ENCODE measurements at places on chromosomes 2 and 18. TPM values are rescaled to one million over a fixed set of nuclear protein-coding genes. Genes with fewer than 3 reads are reported as not detected.
A peak's percentile ranks its signal among the peaks of the same experiment; 100 is the strongest.

DNA sequence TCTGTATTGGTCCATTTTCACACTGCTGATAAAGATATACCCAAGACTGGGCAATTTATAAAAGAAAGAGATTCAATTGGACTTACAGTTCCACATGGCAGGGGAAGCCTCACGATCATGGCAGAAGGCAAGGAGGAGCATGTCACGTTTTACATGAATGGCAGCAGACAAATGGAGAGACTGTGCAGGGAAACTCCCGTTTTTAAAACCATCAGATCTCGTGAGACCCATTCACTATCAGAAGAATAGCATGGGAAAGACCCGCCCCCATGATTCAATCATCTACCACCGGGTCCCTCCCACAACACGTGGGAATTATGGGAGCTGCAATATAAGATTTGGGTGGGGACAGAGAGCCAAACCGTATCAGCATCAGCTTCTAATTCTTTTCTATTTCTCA lies 217.0 kb downstream of the ANAPC1 start:
- DNase-seq = no peak

The SLC30A3 gene
- polyA plus RNA-seq = 4.4 TPM

DNA sequence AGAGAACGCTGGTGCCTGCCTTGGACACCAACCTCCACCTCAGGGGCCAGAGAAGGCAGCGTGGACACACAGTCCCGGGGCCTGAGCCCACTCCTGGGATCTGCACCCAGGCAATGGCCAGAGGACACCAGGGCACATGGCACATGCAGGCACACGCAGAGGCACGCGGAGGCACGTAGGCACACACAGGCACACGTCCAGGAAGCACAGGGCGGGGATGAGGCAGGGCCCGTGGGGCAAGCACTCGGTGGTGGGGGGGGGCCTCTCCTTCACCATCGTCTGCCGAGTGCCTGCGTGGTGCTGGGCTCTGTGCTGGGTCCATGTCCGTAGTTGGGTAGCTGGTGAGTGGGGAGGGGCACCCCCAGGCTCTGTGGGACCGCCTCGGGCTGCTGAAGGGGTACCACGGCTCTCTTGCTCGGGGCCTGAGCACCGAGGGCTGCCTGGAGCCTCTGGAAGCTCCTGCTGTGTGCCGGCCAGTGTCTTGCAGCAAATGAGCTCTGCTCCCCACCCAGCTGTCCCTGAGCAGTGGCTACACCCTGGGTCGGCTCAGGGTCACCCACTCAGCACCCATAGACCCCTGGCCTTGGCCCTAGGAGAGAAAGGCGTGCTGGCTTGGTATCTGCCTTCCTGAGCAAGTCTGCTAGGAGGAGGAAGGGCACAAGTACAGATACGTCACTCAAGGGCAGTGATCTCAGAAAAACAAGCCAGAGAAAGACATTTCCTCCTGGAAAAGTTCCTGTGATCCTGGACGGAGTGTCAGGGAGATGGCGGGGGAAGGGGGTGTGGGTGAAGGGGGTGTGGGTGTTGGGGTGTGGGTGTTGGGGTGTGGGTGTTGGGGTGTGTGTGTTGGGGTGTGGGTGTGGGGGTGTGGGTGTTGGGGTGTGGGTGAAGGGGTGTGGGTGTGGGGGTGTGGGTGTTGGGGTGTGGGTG lies 26.4 kb downstream of the RTP5 start:
- no peak for DNase-seq

The FECH gene
- 45.1 TPM for polyA plus RNA-seq

DNA sequence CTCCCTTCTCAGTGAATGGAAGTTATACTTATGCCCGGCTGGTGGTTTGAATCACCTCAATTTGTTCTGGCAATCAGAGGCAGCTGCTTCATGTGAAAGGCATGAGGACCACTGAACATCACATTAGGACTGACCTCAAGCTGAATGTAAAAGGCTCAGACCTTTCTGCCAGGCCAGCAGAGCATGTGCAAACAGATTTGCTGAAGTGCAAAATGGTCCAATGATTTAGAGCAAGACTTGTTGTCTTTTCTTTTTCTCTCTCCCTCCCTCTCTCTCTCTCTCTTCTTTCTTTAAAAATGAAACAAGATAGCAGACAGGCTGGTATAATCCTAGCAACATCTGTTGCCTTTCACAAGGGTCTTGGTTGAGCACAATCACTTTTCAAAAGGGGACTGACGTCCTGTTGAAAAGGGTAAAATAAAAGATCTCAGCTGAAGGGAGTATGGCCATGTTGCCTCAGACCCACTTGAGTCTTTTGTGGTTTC lies 13.3 kb upstream of the CDH7 start:
- no peak for DNase-seq

GRCh38 chr18:26089293-26090129 lies 902 bp downstream of the SS18 start:
- DNase-seq = peak; percentile 15

The GPR45 gene
- 0.12 TPM for polyA plus RNA-seq

- DNase-seq = no peak
Observed at GRCh38 chr2:33583194-33583938, 15.7 kb downstream of the FAM98A start.

GRCh38 chr2:67733517-67733916 lies 329.3 kb downstream of the C1D start:
- no peak for DNase-seq

GRCh38 chr2:16763493-16763899 lies 97.9 kb upstream of the CYRIA start:
- DNase-seq = no peak

The CDH7 gene
- 16.0 TPM for polyA plus RNA-seq

DNA sequence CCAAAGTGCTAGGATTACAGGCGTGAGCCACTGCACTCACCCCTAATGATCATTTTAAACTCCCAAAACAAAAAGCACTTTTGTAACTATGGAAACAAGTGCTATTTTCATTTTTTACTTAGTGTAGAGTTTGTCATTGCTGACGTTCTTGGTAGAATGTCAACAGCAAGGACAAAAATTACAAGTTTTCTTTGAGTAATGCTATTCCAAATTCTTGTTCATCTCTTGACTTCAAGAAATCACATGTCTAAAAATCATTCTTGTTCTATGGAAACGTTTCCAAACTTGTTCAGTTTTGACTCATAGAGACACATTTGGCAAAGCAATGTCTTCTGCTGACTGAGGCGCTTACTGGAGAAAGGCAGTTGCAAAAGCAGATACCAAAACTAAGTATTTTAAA lies 82.6 kb downstream of the MBP start:
- DNase-seq = no peak

The NETO1 gene
- 0.83 TPM for polyA plus RNA-seq

GRCh38 chr2:130767408-130767775 lies 12.1 kb downstream of the AMER3 start:
- DNase-seq = no peak

The SERPINB10 gene
- polyA plus RNA-seq = 0.40 TPM

DNA sequence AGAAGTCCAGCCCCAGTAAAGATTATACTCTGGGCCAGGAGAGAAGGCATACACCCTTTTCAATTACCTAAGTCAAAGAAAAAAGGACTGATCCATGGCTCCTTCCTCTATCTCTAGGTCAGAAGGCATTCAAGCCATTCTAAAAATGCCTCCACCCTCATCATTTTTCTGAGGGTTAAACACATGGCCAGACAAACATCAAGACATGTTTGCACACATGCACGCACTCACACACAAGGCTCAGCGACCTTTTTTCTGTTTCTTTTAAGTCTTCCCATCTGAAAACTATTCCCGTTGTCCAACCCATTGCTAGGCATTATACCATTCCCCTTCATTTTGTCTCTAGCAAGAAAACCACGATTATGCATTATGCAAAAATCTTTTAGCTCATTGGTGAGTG lies 126.6 kb downstream of the EN1 start:
- no peak for DNase-seq

DNA sequence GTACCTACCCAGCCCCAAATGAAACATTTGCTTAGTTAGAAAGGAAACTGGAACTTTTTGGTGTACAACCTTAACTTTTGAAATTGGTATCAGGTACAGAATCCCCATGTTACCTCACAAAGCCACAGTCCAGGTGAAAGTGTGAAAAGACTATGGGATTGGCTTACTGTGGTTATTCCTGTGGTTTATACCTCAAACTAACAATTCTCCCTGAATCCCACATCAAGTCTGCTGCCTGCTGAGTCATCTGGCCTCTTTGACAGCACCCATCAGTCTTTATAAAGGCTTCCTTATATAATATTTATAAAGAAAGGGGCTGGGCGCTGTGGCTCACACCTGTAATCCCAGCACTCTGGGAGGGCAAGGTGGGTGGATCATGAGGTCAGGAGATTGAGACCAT lies 164.6 kb downstream of the TMEM247 start:
- no peak for DNase-seq

The SERPINB11 gene
- polyA plus RNA-seq = not detected

The ASTL gene
- polyA plus RNA-seq = not detected

DNA sequence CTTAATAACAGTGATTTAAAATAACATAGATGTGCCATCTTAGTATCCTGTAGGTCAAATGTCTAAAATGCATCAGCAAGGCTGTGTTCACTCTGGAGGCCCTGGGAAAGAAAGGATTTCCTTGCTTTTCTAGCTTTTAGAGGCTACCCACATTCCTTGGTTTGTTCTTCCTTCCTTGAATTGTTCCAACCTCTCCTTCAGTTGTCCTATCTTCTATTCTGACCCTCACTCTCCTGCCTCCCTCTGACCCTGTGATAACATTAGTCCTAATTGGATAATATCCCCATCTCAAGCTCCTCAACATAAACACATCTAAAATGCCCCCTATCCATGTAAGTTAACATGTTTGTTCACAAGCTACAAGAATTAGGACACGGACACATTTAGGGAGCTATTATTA lies 733.5 kb downstream of the SOCS6 start:
- no peak for DNase-seq

DNA sequence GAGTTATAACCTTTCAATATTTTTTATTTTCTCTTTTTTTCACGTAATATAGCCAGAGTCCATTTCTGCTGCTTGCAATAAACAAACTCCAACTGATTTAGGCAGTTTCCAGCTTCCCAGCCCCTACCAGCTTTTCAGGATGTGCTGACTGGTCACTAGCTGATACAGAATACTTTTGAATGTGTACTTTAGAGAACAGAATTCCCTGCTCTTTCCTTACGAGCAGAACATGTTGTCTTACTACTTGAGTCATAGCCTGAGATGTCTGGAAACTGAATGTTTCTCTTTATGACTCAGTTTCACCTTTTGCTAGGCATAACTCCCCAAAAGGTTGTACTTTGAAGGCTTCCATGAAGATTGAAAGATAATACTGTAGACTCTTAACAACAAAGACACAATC lies 44.5 kb upstream of the KCNE4 start:
- DNase-seq = no peak

GRCh38 chr18:57801761-57802212 lies 1.3 kb downstream of the ATP8B1 start:
- DNase-seq = no peak

DNA sequence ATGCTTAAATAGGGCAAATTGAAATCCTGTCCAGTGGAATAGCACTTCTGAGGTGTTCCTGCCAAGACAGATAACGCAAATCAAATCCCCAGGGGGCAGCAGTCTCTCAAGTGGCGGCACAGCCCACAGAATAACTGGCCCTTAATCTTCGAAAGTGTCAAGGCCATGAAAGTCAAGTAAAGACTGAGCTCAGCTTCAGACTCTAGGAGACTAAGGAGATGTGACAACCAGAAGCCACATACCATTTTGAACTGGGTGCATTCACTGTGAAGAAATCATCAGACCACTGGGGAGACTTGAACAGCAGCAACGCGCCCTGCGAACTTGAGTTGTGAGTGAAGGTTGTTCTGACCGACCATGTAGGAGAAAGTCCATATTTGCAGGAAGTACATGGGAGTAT lies 66.0 kb upstream of the ASAP2 start:
- DNase-seq = no peak

The CNDP1 gene
- polyA plus RNA-seq = 1.5 TPM

The SLC4A5 gene
- 1.4 TPM for polyA plus RNA-seq

DNA sequence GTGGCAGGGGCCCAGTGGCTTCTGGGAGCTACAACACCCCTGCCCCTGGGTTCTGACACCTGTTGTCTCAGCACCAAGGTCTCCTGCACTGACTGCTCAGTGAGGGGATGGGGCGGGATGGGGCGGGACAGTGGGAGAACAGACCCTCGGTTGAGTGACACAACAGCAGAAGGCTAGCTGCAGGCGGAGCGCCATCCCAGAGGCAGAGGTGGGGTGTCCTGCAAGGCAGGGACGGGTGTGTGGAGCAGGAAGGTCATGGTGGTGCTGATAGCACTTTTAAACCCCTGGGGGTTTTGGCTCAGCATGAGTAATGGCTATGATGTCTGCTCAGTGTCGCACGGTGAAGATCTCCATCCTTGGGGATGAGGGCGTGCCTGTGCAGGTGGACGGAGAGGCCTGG lies 105.1 kb downstream of the DGKD start:
- no peak for DNase-seq

DNA sequence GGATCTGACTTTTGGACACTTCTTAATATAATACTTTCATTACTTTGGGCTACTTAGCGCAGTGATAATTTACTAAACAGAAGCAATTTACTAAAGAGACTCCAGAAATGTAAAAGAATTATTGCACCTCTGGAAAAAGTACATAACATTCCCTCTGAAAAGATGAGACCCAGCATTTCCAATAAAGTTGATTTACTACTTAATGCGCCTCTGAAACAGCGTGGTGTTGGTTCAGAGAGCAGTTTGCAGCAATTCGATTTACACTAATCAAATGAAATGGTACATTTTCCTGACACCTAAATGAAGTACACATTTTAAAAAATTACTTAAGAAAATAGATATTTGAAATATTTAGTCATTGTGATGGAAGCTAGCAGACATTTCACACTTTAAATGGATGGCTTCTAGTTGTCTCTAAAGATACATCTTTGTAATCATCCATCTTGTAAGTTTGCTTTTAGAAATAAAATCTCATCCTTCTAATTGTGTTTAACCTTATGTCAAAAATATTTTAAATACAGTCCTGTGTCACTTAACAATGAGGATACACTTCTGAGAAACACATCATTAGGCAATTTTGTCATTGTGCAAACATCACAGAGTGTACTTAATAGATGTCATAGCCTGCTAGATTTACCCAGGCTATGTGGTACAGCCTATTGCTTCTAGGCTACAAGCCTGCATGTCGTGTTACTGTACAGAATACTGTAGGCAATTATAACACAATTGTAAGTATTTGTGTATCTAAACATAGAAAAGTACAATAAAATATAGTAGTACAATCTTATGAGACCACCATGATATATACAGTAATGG lies 284.6 kb upstream of the UBE2E3 start:
- no peak for DNase-seq

All from right renal cortex interstitium (tissue), 3 donors.